ENCODE measurements at places on chromosomes 4 and X.

DNA sequence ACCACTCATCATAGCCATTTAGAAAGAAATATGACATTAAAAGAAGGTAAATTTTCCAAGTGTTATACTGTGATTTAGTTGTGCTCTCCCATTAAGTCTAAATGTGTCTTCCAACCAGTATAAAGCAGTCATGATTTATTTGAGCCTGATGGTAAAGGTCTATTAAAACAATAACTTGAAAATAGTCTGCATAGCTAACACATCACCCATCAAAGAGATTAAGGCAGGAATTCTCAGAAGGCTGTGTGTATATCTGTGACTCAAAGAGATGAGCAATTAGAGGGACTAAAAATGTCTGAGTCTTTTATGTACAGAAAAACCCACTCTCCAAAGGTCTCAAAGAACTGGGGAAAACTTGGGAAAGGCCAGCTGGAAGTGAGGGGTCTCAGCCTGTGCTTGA, 70.3 kb upstream of the IQCM start:
- DNase-seq = no peak

DNA sequence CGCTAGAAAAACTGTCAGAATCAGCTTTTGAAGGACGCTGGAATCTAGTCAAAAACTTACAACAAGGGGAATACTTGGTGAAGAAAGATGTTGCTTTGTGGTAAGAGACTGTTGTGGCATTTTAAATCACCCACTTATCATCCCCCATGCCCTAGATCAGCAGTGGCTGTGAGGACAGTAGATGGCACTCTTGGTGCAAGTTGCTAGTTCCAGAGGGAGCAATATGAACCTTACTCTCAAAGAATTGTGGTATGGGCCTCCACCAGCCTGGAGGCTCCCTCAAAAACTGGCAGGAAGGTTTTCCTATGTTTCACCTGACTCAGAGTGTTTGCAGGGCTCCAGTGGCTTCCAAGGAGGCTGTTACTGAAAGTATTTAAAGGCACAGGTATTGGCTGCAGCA, 37.7 kb upstream of the SLC16A2 start:
- DNase-seq = peak; percentile 2

DNA sequence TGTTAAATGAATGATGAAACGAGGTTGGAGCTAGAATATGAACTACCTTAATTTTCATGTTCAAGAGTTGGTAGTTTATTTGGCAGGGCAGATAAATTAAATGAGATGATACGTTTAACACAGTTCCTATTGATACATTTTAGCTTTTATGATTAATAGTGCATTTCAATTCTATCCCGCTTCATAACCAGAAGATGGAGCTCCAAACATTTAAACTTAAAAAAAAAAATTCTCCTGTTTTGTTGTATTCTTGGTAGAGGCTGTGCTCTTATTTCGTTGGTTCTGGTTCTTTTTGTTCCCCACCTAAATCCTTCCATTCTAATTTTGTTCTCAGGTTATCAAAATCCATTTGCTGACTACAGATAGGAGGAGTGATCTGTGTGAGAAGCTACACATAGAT, 71.8 kb upstream of the PTPN13 start:
- DNase-seq = no peak

DNA sequence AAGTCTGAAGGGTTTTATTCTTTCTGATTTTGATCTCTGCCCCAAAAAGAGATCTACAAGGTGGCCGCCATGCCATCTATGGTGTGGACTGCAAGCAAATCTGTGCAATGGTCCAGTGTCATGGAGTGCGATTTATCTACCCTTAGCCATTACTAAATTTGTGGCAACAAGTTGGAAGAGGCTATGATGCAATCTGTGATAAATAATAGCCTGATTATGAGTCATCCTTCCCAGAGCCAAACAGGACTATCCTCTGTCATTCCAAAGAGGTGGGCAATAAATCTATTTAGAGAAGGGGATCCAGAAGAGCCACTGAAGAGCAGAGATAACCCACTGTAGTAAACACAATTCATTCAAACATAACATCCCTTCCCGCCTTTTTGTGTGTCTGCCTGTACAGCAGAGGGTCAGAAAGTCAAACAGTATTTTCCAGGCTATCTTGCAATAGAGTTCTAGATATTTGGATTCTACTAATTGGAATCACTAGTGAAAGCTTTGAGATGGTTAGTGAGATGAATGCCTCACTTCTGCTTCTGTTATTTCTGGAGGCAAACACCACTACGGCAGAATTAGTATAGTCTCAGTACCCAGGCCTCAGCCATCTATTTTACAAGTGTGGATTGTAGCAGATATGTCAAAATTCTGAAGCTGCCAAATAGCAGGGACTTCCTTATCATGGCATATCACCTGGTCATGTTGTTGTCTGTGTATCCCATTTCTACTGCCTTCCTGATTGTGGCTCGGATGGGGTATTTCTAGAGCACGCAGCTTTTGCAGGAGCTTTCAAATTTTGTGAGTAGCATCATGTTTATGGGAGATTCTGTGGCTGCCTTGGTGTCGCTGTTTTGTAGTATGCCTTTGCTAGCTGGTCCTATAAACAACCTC, 192.0 kb downstream of the SMIM20 start:
- no peak for DNase-seq

DNA sequence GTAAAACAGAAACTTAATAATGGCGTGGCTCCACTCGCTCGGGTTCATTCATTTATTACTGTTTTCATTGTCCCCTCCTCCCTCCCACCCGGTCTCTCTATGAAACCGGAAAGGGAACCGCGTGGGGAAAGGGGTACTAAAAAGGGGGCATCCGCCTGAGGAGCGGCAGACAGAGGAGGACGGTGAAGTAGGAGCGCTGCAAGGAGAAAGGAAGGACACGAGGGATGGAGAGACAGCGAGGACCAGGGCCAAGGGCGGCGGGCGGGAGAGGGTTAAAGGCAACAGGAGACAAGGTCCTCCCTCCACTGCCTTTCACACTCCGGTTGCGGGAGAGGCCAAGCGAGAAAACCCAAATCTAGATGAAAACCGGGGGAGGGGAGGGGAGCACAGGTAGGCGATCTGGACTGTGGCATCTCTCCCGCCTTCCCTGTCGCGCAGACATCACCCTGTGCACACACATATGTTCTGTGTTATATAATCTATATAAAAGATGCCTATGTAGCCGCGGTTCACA, 829 bp downstream of the ELOVL6 start:
- DNase-seq = peak; percentile 51

DNA sequence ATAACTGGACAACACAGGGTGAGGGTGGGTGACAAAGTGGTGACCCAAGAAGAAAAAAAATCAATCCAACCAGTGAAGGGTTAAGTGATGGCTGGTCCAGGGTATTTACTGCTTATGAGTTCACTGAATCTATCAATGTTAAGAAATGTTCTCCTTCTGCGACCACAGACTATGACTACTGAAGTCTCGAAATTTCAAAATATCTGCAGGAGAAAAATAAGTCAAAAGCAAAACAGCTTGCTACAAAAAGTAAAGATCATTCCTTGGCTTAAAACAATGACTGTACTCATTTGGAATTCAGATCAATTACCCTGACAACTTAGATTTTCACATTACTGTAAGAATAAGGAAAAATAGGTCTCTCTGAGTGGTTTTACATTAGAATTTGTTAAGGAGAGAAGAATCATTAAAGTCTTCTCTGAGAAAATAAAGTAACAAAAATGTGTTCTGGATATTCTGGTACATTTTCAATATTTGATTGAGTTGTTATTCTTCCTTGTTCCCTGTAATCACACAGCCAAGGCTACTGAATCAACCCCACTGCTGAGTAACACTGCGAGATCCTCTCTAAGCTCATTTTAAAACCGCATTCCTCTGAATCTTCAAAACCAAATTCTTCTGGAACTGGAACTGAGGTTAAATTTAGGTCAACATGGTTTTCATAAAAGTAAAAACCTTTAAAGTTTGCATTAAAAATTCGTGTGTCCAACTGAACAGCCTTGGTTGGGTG, 22.7 kb downstream of the SMPX start:
- DNase-seq = no peak

GRCh38 chr4:101941816-101942358, 151.4 kb downstream of the BANK1 start:
- DNase-seq = no peak

DNA sequence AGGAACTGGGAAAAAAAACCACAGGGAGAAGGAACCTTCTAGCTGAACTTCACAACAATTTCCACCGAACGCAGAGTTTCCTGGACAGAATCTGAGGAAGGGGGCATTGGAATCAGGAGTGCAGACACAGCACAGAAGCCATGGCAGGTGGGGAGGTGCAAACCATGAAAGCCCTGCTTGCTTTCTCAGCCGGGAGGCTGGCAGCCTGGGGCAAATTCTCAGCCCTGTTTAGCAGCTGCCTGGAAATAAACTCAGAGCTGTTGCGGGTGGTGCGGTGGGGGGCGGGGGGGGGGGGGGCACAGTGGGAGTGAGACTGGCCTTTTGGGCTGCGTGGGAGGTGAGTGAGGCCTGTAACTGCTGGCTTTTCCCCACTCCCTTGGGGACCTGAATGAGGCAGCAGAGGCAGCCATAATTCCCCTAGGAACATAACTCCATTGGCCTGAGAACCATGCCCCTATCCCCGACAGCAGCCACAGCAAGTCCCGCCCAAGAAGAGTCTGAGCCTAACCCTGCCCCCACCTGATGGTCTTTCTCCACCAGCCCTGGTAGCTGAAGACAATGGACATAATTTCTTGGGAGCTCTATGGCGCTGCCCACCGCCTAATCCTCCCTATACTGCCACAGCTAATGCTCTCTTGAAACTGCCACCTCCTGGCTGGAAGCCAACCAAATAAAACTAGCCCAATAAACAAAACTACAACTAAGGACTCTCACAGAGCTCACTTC, 176.3 kb downstream of the FAM13A start:
- DNase-seq = no peak

DNA sequence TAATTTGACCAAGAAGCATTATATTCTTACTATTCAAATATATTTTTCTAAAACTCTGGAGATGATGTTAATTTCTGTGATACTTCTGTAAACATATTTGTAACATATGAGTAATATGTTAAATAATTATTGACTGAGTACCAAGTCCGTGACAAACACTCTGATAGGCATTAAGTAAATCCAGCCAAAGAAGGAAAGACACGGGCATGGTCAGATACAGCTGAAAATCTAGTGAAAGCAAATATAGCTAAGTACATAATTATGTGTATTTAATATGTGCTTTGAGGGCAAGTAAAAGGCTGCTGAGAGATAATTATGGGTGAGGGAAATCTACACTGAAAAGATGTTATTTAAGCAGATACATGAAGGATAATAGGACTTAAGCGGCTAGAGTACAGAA, 1263.6 kb upstream of the ADGRL3 start:
- no peak for DNase-seq

- DNase-seq = no peak
Observed at GRCh38 chr4:137638934-137639333, 106.6 kb upstream of the PCDH18 start.

DNA sequence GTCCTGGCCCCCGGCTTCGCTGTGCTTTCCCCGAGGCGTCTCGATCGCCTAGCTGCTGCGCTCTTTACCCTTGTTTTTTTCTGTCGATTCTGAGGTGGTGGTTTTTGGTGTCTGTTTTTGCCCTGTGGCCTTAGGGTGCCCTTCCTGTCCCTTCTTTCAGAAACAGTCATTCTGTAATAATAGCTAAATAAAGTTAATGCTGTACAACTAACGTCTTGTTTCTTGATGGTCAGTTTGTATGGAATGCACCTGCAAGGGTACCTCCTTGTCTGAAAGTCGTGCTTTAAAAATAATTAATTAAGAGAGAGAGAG, 686 bp downstream of the FIP1L1 start:
- DNase-seq = no peak

- DNase-seq = no peak
Observed at GRCh38 chr4:68272380-68272779, 26.9 kb upstream of the TMPRSS11B start.
